Caco-2 (cell line): ENCODE measurements at places on chromosomes 6 and 20.

DNA sequence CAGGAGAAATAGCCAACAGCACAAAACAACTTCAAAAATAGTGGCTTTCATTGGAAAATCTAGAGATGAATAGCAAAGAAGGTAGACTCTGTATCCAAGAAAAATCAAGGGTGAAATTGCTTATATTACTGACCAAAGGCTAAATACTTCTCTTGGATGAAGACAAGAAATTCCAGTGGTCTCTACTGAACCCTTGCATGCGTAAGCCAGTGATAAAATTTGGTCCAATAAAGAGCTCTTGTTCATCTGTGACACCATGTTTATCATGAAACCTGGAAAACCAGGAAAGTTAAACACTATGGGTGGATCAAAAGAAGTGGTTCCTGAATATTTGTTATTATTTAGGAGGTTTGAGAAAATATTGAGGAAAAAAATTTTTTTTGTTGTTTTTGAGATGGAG lies 25.6 kb upstream of the SASH1 start:
- no peak for DNase-seq

- DNase-seq, result no peak
These were observed 3.5 kb upstream of the HTR1B start for GRCh38 chr6:77466451-77467437.

- DNase-seq, result no peak
These were observed 681.8 kb downstream of the PTPRT start for GRCh38 chr20:42507874-42508273.

GRCh38 chr6:81864124-81864523 lies 111.6 kb upstream of the TENT5A start:
- no peak for DNase-seq

DNA sequence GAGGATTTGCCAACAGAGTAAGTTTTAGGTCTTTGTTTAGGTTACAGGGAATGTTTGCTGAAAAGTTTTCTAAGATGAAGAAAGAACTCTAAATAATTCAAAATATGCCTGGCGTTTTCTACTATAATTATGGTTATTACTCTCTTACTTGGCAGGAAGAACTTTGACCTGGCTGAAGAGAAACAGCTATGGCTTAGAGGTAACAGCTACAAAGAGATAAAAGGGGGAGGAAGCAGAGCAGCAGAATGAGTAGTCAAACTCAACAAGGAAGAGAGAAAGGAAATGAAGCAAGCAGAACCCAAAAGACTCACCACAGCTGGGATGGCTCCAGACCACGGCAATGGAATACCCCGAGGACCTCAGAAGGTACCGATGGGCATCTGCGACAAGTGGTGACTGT lies 95.6 kb downstream of the KIF16B start:
- peak; percentile 32 for DNase-seq

DNA sequence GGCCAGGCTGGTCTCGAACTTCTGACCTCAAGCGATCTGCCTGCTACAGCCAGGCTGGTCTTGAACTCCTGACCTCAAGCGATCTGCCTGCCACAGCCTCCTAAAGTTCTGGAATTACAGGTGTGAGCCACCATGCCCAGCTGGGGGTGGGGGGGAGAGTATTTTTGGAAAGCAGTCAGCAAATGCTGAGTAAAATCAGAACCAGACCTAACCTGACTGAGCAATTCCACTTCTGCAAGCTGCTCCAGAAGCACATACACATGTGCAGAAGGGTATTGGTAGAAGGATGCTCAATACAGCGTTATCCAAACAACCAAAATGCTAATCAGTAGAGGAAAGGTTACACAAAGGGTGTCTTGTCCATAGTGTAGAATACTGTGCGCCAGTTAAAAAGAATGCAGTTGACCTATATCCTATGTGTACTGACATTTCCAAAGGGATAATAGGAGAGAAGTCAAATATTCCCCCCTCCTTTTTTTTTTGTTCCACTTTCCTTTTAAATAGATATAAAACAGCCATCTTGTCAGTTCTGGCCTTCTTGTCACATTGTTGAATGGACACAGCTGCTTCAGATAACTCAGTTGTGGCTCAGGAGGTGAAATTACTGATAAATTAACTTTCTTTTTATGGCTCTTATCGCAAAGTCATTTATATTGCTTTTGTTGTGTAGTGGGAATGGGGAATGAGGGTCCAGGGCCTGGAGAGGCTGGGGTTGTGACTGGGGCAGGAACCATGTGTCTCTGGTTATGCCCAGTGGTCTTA lies 74.6 kb downstream of the DTD1 start:
- no peak for DNase-seq

- no peak for DNase-seq
These were observed 311.6 kb downstream of the CDC5L start for GRCh38 chr6:44699082-44699481.

DNA sequence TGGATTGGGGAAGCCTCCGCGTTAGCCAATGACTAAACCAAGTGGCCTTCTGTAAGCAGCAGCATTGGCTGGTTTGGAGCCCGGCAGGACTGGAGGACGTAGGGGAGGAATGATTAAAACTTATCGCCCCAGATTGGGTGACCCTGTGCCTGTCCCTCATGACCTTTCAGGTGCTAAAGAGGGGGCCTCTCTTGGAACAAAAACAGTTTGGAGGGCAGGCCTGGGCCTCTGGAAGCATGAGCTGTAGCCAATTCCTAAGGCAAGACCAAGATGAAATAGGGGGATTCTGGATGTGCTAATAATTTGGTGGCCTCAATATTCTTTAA lies 1.4 kb downstream of the GMPR start:
- no peak for DNase-seq

GRCh38 chr6:21998582-21998981 lies 298.3 kb downstream of the PRL start:
- DNase-seq, result no peak

GRCh38 chr6:17352302-17352701 lies 41.1 kb upstream of the CAP2 start:
- no peak for DNase-seq

DNA sequence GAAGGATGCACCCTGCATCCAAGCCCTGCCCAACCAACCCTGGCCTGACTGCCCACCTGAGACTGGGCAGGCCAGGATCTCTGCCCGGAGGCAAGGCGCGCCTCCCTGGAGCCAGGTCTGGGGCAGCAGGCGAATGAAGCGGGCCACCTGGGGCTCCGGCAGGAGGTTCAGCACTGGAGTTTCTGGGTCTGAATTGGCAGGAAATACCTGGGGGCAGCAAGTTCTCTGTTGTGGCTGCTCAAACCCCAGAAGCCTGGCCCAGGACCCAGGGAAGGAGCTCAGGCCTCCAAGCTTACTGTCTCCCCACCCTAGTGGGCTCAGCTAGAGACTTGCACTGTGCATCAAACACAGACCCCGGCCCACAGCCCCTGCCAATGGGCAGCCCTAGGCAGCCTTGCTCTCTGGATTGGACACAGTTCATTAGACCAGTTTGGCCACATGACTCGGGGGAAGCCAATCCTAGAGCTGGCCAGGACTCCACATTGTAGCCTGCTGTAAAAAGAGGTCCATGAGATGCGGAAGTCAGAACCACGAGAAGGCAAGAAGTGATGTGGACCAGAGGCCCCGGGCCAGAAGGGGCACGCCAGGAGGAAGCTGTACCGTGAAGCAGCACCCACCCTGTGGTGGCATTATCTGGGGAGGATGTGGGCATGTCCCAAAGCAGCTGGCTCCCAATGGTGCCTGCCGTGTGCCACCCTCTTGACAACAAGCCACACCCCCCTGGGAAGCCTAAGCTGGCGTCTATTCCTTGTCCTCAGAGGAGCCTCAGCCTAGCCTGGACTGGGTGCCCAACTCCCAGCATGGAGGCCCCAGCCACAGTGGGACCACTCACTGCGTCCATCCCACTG lies 3.1 kb downstream of the CPXM1 start:
- DNase-seq, result no peak

- no peak for DNase-seq
These were observed 9.6 kb upstream of the IL17A start for GRCh38 chr6:52176550-52176949.

GRCh38 chr6:16244869-16245451 lies 6.6 kb downstream of the GMPR start:
- DNase-seq, result no peak

DNA sequence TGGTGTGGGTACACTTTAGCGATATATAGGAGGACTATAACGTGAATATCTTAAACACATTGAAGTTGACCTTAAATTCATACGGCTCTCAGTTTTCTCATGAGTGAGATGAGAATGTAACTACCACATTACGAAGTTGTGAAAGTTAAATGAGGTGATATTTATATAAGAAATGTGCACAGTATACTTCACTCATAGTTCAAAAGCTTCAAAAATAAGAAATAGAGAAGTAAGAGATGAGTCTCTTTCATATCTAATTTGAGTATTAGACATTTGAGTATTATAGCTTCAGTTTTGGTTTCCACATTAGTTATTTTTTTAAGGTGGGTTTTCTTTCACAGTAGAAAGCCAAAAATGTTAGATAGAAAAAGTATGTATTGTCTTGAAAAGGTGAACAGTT lies 183.3 kb downstream of the NKAIN2 start:
- DNase-seq, result no peak

DNA sequence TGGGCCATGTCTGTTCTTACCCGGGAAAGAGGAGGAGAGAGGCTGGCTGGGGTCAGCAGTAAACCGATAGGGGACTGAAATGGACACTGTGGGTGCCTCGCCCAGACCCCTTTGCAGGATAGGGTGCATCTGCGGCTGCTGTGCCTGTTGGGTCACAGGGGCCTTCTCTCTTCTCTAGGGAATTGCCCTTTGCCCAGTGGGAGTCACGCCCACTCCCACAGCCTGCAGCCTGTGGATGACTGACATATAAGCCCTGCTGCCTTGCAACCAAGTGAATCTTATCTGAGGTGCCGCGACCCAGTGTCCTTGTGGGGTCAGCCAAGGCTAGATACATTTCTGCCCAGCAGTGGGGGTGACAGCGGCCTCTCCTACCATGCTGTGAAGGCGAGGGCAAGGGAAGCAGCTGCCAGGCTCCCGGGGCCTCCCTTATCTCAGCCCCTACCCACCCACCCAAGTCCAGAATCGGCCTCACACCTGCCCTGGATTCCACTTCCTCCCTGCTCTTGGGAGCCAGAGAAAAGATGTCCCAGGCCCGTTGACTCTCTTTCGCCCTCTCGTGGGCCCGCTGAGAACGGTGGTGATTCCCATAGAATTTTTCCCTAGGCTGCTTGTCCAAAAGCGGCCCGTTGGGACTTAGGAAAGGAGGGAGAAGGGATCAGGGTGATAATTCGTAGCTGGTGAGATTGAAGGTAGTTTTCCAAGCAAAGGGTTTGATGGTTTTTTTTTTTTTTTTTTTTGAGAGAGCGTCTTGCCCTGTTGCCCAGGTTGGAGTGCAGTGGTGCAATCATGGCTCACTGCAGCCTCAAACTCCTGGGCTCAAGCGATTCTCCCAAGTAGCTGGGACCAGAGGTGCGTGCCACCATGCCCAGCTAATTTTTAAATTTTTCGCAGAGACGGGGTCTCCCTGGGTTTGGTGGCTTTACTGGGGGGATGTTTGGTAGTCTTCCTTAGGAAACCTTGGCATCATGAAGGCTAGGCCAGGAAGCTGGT lies 76.4 kb upstream of the RNF24 start:
- peak; percentile 71 for DNase-seq

DNA sequence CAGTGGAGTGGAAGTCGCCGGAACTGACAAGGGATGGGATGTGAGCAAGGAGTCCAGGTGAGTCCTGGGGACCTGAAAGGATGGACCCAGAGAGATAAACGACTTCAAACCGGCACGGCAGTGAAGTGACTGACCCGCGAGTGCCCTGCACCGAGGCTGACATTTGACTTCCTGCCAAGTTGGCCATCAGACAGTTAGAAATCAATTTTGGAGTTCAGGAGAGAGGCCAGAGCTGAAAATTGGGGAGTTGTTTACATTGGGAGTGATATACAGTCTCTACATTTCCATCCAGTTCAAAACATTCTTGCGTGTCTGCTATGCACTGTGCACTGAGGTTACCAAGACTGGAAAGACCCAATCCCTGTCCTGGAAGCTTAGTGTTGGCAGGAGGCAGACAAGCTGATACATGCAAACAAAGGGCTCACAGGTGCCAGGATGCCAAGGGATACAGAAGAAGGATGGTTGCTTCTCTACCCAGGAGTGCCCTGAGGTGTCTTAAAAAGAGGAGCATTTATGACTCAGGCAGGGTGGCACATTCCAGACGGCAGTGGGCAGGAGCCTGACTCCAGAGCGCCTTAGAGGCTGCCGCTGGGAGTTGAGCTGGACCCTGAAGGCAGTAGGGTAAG lies 186.6 kb downstream of the MTHFD1L start:
- DNase-seq, result no peak

GRCh38 chr20:1423625-1424106 lies 30.8 kb upstream of the FKBP1A start:
- peak; percentile 72 for DNase-seq

- DNase-seq, result no peak
These were observed 121.3 kb downstream of the CLVS2 start for GRCh38 chr6:123117145-123117908.

DNA sequence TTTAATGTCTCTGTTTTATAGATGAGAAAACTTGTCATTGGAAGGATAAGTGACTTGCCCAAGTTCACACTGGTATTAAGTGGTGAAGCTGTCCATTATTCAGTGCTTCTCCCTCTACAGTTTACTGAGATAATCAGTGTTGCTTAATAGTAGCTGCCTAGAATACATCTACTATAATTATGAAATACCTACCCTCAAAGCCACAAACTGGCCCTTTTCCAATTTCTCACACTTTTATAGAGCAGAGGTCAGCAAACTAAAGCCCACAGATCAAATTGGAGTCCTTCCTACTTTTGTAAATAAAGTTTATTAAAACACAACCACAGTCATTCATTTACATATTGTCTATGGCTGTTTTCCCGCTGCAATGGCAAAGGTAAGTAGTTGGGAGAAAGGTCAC lies 73.5 kb downstream of the EYS start:
- no peak for DNase-seq

- no peak for DNase-seq
These were observed 175.4 kb upstream of the PRND start for GRCh38 chr20:4546342-4546741.

- peak; percentile 81 for DNase-seq
These were observed 92.1 kb downstream of the TASP1 start for GRCh38 chr20:13546497-13547131.

- DNase-seq, result no peak
These were observed 466.2 kb downstream of the TFAP2A start for GRCh38 chr6:9948678-9949077.

DNA sequence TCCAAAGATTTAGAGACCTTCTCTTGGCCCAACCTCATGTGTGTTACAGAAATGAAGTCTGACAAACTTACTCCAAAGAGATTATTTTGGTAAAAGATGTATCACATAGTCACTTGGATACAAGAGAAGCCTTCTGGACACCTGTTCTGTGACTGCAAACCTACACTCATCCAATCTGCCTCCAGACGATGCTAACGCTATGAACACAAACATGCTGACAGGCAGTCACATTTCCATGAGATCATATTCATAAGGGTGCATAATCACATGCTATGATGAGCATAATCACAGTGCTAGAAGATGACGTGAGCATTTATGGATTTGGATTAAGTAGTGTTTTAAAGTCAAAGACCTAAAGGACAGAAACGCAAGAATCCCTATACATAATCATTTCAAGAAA lies 340.2 kb downstream of the HACE1 start:
- DNase-seq, result no peak

GRCh38 chr6:134358320-134358719 lies 40.4 kb upstream of the SGK1 start:
- DNase-seq, result no peak

- no peak for DNase-seq
These were observed 747.2 kb downstream of the KHDRBS2 start for GRCh38 chr6:61538801-61539200.
